ENCODE measurements at places on chromosomes 2 and 18.
A peak's percentile ranks its signal among the peaks of the same experiment; 100 is the strongest.

DNA sequence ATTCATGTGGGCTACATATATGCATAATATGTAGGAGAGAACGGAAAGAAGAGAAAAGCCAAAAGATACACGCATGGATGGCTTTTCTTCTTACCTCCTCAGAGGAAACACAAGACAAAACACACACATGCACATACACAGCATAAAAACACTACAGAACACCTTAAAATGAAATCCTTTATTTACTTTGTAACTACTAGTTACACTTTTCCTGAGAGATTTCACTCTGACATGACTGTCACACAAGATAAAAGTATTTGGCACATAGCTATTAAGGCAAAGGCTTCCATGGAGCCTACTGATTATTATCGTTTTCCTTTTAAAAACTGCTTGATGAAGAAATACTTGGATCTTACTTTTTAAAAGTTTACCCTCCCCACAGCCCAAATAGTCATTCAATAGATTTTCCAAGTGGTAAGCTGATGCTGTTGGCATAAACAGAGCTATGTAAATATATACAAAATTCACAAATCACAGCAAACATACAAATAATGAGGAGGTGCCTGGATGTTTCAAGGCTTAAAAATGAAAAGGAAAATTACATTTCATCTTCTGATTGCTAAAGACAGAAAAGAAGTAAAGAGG lies 8.6 kb downstream of the ZEB2 start:
- DNase-seq: peak; percentile 36

DNA sequence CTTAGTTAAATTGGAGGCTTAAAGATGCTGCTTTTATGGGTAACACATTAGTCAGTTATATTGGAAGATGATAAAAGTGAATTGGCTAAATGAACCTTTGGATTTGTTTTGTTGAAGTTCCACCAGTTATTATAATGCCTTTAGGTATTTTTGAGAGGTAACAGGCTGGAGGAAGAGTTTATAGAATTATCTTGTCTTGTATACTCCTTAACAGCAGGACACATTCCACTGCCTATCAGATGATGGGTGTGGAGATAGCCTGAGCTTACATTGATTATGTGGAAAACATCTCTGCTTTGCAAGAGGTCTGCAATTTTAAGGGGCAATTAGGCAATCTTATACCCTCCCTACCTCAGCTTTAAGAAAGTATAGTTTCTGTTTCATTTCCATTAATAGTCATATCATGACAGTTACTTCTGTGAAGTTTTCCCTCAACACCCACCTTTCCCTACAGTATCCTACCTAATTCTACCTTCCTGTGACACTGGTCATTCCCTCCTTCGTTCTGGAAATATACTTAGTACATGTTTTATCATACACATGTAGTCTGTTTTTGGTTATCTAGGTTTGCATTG lies 403.7 kb upstream of the SPRED2 start:
- DNase-seq: no peak

DNA sequence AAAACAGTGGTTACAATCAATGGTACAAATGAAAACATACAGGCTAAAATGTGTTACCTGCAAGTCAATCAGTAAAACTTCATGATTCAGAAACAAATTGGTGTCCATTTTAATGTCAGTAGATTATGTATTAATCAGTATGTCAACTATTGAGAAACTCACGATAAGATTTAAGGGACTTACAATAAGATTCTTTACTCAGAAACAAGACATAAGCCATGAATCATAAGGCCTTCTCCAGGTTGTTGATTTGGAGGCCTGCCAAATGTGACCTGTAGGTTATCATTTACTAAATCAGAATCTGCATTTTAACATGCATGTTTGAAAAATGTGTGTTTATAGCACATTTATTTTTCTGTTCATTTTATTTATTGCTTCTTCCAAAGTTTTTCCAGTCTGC lies 623.1 kb downstream of the CCDC85A start:
- no peak for DNase-seq

DNA sequence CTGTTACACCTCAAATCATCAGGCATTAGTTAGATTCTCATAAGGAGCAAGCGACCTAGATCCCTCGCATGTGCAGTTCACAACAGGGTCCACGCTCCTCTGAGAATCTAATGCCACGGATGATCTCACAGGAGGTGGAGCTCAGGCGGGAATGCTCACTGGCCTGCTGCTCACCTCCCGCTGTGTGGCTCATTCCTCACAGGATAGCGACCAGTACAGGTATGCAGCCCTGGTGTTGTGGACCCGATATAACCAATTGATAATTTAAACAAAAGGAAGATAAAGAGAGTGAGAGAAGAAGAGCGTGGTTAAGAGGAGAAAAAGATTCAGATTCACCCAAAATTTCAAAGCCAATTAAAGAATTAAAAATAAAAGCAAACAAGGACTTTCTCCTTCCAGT lies 20.8 kb downstream of the TLK1 start:
- DNase-seq: no peak

DNA sequence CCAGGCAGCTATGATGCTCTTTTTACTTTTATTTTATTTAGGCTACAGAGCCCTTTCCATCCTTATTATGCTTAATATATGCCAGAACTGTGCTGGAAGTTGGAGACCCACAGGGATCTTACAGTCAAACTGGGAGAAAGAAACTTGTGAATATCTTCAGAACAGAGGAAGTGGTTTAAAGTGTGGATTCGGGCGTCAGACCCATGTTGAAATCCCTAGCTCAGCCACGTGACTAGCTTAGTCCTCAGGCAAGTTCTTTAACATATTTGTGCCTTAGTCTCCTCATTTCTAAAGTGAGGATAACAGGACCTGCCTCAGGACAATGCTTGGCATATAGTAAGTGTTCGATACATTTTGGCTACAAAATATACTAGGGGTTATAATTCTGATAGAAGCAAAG lies 59.1 kb downstream of the MAP3K20 start:
- no peak for DNase-seq

DNA sequence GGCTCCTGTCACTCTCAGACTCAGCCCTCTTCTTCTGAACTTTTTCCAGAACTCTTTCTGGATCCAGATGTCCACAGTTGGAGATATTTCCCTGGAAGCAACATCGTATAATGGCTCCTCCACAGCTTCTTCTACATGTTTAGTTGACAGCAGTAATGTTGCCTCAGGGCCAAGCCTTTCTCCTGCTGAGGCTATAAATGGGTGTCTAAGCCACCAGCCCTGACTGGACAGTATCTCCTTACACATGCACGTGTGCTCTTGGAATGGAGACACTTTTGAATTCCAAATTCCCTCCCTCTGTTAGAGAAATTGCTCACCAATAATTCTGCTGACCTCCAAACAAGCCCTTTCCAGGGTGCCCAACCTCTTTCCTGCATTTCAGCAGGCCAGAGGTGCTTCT lies 156.2 kb upstream of the PIK3C3 start:
- DNase-seq: no peak

DNA sequence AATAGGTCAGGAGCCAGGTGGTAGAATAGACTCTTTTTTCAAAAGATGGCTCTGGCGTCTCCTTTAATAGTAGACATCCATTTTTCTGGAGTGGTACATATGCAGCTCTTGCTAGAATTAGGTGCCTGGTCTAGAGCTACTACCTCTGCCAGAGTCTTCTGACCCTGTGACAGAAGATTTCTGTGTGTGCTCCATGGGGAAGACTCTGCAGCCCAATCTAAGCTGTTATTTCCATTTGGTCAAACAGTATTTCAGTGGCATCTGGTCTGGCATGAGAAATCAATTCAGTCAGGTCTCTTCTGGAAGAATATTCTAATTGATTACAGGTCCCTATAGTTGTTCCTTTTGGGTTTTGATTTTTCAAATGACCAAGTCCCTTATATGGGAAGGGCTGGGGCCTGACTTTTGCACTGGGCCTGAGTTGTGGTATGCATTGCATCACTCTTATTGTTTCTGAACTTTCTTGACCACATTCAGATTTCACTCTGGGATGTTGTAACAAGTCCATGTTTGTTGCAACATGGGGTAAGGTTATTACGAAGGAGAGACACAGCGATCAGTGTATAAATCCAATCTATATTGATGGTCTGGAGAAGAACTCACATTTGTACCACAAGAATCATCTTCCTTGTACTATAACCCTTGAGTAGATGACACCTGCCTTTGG lies 12.1 kb downstream of the MXD1 start:
- DNase-seq: no peak

GRCh38 chr2:4862031-4862430 lies 830.2 kb upstream of the SOX11 start:
- no peak for DNase-seq

DNA sequence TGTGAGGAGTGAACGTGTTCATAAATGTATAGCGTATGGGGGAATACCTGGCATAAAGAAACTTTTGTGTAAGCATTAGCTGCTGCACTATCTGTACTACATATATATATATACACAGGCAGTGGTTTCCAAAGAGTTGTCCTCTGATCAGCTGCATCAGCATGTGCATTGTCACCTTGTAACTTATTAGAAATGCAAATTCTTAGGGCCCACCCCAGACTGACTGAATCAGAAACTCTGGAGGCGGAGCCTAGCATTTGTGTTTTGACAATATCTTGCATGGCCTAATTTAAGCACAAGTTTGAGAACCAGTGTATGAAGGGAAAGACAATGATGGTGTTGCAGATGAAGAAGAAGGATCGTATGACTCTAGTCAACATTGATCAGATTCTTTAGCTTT lies 299.5 kb downstream of the CCDC102B start:
- no peak for DNase-seq

- DNase-seq: no peak
These were observed 5.9 kb downstream of the SCYGR3 start for GRCh38 chr2:227608561-227609338.

DNA sequence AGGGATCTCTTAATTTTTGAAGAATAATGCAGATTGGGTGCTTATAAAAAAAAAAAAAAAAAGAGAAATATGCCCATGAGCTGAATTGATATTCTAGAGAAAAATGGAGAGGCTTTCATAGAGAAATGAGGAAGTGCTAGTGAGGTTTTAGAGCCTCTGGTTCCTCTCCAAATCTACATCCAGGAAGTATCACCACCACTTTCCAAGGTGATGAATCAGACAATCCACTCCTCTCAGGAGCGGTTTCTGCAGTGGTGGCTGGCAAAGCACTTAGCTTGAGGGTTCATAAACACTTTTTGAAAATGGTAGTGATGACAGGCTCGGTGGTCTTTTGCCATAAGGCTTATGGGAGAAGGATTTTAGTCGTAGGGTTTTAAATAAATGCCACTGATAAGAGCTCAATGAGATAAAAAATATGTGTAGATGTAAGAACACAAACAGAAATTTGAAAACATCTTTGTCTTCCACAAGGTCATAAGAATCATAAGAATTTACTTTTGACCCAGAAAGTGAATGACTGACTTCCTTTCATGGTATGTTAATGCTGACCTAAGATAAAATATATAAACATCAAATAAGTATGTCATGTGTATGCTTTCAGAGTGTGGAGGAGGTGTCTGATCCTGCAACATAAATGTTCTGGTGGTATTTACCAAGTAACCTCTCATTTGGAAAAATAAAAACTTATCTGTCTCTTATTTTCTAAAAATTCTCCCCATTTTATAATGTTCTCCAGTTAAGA lies 42.1 kb upstream of the DSG1 start:
- DNase-seq: peak; percentile 22

- DNase-seq: no peak
These were observed 95.9 kb downstream of the SLC4A3 start for GRCh38 chr2:219723311-219723710.

GRCh38 chr2:2655453-2656114 lies 324.5 kb upstream of the MYT1L start:
- DNase-seq: no peak

GRCh38 chr2:108589372-108589771 lies 55.1 kb downstream of the LIMS1 start:
- DNase-seq: no peak

GRCh38 chr2:28643911-28644334 lies 107.7 kb upstream of the PPP1CB start:
- DNase-seq: peak; percentile 76

- DNase-seq: no peak
These were observed 12.1 kb downstream of the MAP4K3 start for GRCh38 chr2:39424951-39425350.

GRCh38 chr2:241532733-241533601 lies 24.6 kb upstream of the STK25 start:
- no peak for DNase-seq

DNA sequence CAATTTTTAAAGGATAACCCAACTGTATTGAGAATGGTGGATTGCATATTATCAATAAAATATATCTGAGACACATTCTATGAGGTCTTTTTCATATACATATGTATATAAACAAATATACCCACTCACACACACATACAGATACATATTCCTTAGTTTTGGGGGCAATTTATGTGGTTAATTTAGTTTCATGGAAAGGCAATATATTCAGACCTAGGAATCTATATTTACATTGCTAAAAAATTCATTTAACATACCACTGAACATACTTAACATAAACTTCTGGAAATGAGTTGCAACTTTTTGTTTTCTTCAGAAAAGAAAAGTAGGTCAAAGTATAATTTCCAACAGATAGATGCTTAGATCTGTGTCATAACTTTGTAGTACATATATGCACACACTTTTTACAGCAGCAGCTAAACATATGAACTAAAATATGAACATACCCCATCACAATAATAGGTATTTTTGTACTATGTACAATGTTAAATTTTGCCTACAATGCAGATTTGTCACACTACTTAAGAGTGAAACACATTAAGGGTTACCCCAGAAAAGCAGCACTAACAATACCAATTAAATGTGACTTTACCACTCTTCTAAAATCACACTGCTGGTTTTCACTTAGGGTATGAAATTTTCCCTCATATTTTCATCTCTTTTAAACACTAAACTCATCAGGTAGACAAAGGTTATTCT lies 23.0 kb downstream of the HEATR5B start:
- DNase-seq: no peak

- DNase-seq: peak; percentile 50
These were observed 219.8 kb downstream of the GLI2 start for GRCh38 chr2:120955427-120955826.

DNA sequence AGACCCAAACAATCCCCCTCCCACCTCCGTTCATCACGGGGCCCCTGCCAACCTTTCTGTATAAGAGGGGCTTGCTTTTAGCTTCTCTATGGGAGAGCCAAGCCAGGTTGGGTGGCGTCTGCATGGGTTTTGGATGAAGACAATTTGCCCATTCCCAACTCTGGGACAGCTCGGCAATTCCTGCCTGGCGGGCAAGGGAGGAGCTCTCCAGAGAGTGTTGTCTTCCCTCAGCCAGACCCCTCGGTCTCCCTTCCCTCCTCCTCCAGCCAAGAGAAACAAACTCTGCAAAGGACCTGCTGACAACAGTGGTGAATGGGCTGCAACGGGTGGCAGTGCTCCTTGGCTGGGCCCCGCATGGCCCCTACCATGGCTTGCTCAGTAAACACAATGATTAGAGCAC lies 267.2 kb upstream of the HDAC4 start:
- DNase-seq: no peak

Data from astrocyte of the spinal cord (primary cell).